ENCODE measurements at places on chromosomes 5 and 9. TPM values are rescaled to one million over a fixed set of nuclear protein-coding genes. Genes with fewer than 3 reads are reported as not detected.

The SMIM27 gene
- total RNA-seq = 7.4 TPM

The CENPP gene
- 4.2 TPM for total RNA-seq

The SCGB3A1 gene
- total RNA-seq = not detected

The RABGAP1 gene
- total RNA-seq = 43.1 TPM

The GABRA6 gene
- total RNA-seq = not detected

The NEUROG1 gene
- not detected for total RNA-seq

The DMRT3 gene
- total RNA-seq = not detected

The ANKRD18B gene
- total RNA-seq = 12.5 TPM

The ARID3C gene
- not detected for total RNA-seq

All from MCF 10A (cell line).